CD4-positive, alpha-beta T cell treated with Interleukin-15 for 1 hour (primary cell): ENCODE measurements at places on chromosomes 6 and 20.

DNA sequence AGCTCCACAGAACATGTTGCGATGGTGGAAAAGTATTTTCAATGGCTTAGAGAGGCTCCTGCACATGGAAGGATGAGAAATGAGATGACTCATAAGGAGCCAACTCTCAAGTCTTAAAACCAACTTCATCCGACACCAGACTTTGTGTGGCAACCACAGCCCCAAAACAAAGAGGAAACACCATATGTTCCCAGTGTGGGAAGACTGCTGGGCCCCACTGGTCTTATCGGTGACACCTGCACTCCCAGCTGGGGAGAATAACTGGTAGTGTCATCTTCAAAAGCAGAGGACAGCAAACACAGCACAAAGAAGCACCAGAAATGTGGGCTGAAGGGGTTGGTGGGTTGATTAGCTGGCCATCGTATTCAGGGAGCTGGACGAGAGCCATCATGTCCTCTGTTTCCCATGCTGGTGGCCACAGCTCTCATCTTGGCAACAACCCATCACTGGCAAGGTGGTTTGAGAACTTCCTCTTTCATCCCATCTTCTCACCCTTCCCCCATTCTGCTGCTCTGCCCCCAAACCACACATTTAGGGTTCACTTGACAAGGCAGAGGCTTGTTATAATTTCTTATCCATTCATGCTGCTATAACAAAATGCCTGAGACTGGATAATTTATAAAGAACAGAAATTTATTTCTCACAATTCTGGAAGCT, 46.0 kb upstream of the TASP1 start:
- no peak for DNase-seq

GRCh38 chr6:157764178-157765068, 58.6 kb upstream of the SNX9 start:
- peak; percentile 89 for DNase-seq

DNA sequence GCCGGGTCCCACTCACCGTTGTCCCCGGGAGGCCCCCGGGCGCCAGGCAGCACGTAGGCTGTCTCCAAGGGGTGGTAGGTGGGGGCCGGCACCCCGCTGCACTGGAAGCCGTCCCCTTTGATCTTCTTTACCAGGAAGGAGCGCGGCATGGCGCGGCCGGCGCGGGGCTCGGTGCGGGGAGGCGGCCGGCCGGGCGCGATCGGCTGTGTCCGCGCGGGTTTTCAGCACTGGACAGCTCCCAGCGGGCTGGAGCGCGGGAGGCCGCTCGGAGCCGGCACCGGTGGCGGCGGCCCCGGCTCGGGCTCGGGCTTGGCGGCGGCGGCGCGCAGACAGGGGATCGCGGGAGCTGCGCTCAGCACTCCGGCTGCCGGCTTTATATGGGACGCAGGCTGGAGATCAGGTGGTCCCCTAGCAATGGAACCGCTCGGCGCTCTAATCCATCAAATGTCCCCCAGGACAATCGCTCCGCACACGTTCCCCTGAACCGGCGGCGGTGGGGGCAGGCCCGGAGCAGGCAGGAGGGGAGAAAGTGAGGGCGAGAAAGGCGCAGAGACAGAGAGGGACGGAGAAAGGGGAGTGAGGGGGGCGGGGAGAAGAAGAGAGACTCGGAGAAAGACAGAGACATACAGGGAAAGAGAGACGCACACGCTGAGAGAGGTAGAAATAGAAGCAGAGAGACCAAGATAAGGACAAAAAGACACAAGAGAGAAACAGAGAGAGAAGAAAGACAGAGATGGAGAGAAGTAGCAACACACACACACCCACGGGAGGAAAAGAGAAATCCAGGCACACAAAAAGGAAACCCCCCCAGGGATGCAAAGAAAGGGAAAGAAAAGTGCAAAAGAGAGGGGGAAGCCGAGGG, at the start of gene SCRT2:
Gene SCRT2, minus strand, starts transcription at position 350 of the 862 bp plus-strand sequence. Its CDS starts 201 bp downstream, at position 149.
- peak; percentile 56 for DNase-seq

DNA sequence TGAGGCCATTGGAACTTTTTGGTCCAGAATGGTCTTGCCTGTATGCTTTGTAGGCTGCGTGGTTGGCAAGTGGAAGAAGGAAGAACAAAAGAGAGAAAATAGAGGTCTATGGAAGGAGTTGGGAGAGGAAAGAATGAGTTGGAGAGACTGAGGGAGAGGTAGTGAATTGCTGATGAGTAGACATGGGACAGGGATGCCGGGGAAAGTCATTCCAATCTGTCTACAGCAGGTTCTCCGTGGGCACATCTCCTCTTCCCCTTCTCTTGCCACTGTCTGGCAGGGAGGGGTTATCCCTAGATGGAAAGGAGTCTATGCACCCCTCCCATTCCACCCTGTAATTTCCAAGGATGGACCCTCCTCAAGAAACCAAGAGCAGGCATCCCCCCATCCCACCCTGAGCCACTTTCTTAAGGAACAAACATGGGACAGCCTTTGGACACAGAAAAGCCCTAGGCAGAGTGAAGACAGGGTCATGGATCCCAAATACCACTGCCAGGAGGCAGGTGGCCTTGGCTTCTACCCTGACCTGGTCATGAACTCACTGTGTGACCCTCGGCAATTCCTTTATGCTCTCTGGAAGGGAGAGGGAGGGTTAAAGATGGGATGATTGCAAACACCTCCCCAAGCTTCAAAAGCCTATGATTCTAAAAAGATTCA, 196.9 kb downstream of the LRFN2 start:
- DNase-seq = no peak

- no peak for DNase-seq
Observed at GRCh38 chr20:19889011-19889953, 127.9 kb upstream of the NAA20 start.

DNA sequence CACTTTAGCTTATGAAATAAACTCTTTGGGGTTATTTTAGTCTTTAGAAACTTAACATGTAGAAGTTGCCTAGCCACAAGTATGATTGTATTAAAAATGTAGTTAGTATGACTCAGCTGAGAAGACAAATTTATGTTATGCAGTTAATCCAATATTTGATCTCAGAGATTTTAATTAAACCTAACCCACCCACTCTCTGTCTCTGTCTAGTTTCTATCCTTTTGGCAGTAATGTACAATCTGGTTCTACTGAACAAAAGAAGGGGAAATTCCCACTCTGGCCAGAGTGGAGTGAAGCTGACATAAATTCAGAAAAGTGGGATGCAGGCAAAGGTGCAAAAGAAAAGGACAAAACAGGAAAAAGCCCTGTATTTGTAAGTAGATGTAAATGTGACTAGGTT, 36.4 kb downstream of the ADGB start:
- DNase-seq = no peak

- no peak for DNase-seq
Observed at GRCh38 chr6:36463676-36464075, 20.9 kb downstream of the KCTD20 start.

DNA sequence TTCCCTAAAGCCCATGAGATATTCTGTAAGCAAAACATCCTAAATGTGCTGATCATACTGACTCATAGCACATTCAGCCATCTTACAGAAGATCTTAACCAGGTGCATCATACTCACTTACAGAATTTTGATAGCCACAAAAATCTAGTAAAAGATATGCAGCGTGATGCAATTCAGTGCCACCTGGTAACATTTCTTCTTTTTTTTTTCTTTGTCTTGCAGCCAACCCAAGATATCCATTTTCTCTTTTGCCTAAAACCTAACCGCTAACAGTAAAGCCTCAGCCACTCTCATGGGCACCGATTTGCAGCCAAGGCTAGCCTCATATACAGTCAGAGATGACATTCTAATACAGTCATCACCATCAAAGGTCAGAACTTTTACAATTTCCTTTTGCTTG, 293.3 kb downstream of the HACE1 start:
- DNase-seq = no peak

DNA sequence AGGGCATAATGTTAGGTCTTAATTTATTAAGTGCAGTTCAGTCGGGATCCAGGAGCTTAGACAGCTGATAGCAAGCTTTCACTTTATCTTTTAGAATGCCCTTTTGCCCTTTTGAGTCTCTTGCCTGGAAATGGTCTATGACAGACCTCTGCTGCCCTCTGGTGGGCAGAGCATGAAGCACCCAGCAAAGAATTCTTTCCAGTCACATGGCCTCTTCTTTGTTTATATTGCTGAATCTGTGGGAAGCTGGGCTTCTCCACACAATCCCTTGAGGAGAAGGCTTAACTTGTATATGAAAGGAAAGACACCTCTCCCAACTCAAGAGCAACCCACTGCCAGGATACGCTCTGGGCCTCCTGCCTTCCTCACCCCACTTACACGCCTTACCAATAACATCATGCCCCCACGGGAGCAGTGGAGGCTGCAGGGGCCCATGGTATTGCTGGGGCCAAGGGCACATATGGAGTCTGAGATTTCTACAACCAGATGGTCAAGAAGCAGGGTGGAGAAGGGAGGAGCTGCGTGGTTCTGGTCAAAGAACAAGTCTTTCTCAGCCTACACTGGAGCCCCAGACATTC, 20.4 kb downstream of the WFDC3 start:
- peak; percentile 73 for DNase-seq

- DNase-seq = no peak
Observed at GRCh38 chr6:150075034-150075421, 6.1 kb upstream of the ULBP3 start.

DNA sequence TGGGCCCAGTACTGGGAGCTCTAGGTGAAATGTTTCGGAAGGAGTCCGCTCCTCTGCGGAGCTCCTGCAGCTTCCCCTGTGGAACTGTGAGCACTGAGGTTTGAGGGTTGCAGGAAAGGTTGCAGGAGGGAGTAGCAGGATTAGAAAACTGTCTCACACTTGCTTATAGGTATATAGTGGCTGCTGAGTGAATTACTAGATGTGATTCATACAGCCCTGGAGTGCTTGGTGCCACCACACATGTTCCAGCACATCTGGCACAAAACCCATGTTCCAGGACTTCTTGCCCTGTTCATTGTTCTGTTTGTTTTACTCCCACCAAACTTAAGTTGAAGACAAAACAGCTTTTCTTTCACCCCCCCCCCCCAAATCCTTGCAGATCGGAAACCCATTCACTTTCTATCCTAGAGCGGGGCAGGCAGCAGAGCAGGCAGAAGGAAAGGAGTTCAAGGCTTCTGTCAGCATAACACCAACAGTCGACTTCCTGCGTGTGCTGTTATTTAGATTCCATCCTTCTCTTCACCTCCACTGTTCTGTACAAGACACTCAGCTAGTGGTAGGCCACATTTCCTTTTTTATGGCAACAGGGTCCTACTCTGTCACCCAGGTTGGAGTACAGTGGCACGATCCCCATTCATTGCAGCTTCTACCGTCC, 669 bp upstream of the PEX6 start:
- no peak for DNase-seq

- DNase-seq = no peak
Observed at GRCh38 chr20:38450412-38450975, 15.4 kb upstream of the SNHG17 start.

GRCh38 chr20:34262488-34263288, 21.5 kb downstream of the ASIP start:
- no peak for DNase-seq
